Muscle of leg (tissue), 16 donors: ENCODE measurements at places on chromosomes 13 and 19.

GRCh38 chr13:103287659-103288058, 221.4 kb upstream of the SLC10A2 start:
- no peak for DNase-seq

GRCh38 chr19:41245843-41246242, 18.3 kb upstream of the HNRNPUL1 start:
- peak; percentile 38 for DNase-seq

DNA sequence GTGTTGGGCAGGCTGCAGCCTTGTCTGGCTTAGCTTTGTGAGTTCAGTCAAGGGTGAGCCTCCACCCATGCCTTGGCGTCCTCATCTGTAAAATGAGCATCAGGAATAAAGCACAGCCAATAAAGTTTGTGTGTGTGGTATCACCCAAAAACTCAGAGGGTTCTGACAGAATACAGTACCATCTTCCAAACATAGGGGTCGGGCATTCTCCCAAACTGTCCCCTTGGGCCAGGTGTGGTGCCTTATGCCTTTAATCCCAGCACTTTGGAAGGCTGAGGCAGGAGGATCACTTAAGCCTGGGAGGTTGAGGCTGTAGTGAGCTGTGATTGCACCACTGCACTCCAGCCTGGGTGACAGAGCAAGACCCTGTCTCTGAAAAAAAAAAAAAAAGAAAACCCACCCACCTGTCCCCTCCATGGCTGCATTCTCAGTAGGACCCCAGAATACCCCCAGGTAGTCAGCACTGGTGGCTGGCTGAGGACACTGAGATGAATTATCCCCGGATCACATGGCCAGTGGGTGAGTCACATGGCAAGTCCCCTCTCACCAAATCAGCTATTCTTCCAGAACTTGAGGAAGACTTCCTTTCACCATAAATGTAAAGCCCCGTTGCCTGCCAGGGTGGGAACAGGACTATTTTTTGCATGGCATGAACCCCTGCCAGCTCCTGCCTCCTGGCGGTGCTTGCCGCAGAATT, 18.6 kb downstream of the POP4 start:
- no peak for DNase-seq

- no peak for DNase-seq
These were observed 75.0 kb upstream of the VSTM2B start for GRCh38 chr19:29450812-29451211.

DNA sequence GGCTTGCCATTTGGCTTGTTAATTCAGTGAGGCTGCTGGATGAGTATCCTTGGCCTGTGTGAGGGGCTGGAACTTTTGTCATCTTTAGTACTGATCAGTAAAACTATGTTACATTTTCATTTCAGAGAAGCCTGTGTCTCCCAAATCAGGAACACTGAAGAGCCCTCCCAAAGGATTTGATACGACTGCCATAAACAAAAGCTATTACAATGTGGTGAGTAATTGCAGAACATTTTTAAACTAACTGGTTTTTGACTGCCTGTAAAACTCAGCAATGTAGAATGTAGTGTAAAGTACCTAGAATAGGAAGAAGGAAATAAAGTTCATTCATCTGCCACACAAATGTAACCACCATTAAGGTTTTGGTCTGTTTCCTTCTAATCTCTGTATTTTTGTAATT, 87.4 kb upstream of the TEX29 start:
- no peak for DNase-seq

DNA sequence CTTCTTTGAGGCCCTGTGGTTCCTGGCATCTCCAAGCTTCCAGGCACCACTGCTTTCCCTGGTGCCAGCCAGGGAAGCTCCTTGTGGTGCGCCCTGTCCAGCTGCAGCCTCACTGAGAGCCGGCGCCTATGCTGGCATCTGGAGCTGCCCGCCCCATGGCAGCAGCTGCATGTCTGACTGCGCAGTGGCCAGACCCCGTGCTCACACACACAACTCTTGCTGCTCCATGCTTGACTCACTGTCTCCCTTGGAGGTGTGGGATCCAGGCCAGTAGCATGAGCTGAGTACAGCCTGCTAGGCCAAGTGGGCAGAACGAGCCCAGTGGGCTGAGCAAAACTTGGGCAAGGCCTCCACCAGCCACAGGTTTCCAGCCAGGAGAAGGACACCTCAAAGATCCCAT, 11.5 kb upstream of the SUPT20H start:
- no peak for DNase-seq

- peak; percentile 56 for DNase-seq
These were observed 37.5 kb downstream of the SUGP2 start for GRCh38 chr19:18995804-18996241.

- no peak for DNase-seq
These were observed 24.1 kb upstream of the AKAP11 start for GRCh38 chr13:42247883-42248282.

DNA sequence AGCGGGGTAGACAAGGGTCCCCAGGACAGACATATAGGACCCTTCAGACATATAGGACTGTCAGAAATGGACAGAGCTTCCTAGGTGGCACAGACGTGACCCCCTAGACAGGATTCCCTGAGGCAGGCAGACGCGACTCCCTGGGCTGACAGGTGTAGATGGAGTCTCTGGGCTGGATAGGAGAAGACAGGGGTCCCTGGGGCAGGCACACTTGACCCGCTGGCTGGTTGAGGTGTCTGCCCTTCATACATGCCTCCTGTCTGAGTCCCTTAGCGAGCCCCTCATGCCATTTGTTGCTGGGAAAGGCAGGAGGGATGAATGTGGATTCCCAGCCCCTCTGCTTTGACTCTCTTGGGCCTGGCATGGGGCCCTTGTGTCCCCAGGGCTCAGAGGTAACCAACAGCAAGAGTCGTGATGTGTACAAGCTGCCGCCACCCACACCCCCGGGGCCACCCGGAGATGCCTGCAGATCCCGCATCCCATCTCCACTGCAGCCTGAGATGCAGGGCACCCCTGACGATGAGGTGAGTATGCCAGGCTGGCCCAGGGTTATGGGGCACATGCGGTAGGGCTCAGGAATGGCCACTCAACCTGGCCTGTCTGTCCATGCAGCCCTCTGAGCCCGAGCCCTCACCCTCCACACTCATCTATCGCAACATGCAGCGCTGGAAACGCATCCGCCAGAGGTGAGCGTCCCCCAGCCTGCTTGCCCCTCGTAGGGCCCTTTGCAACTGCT, 3.0 kb downstream of the HSPB6 start:
- DNase-seq, result no peak

DNA sequence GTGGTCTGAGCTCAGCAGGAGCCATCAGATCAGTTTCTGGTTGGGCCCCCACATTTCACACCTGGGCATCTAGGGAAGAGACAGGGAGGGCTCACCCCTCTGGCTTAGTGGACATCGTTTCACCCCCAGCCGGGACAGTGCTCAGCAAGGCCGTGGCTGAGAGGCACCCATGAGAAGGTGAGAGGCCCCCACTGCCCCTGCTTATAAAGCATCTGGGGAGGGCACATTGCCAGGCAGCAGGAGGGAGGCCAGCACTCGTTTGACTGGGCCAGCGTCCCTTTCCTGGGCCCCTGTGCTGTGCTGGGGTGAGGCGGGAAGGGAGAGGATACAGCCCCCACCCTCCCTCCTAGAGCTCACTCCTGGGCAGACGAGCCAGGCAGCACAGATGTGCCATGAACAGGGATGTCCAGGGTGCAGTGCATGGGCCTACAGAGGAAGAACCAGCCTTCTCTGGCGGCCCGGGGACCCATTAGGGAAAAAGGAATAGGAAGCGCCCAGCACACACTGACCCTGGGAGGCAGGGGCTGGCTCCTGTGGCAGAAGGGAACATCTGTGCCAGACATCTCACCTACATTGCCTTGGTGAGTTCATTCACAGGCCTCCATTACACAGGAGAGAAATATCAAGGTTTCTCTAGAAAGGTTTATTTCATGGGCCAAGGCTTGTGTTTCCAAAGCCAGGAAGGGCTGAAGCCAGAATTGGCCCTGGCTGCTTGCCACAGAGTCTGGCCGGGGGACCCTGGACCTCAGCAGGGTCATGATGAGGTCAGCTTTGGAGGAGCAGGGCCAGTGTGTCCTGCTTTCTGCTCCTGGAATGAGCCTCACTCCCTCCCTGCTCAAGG, 7.7 kb downstream of the AP1M1 start:
- DNase-seq, result peak; percentile 48

DNA sequence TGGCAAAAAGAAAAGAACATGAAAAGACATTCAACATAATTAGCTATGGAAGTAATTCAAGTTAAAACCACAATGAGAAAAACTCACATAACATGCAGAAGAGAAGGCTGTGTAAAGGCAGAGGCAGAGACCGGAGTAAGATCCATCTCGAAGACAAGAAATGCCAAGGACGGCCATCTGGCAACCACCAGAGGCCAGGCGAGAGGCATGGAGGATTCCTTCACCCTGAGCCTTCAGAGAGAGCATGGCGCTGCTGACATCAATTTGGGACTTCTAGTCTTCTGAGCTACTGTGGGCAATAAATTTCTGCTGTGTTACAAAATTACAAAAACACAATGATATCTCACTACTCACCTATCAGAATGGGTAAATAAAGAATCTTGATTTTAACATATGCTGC, 381.0 kb downstream of the TSHZ3 start:
- no peak for DNase-seq

DNA sequence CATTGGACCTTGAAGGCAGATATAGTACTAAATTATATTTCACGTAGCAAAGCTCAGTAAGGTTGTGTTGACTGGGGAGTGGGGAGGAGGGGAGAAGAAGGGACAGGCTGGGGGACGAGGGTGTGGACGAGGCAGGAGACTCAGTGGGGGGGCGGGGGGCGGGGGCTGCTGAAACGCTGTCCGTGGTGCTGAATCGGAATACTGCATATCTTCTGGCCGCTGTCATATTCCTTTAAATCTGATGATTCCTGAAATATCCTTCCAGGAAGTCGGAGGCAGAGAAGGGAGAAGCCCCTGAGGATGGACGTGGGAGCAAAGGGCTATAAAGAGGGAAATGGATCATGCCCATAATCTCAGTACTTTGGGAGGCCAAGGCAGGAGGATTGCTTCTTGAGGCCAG, 34.7 kb upstream of the CASP14 start:
- DNase-seq, result no peak

DNA sequence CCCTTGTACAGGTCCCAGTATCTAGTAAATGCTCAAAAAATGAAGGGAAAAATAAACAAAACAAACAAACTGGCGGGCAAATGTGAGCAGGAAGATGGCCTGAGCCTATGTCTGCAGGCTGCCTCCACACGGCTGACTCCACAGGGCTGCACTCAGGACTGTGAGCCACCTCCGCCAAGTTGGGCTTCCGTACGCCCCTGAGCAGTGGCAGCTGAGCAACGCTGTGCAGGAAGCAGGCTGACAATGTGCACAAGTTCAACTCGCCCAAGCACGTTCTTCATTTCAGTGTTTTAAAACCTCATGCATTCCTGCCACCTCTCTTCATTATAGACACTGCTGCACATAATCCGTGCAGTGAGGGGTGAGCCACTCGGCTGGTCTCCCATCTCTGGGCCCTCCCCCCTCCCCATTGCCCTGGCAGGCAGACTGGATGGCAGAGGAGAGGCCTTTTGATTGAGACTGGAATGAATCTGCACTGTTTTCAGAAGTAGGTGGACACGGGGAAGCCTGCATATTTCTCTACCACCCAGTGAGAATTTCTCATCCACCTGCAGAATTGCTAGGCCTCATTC, 915.3 kb downstream of the UQCRFS1 start:
- no peak for DNase-seq

GRCh38 chr13:32476021-32476731, 48.2 kb upstream of the N4BP2L1 start:
- no peak for DNase-seq

DNA sequence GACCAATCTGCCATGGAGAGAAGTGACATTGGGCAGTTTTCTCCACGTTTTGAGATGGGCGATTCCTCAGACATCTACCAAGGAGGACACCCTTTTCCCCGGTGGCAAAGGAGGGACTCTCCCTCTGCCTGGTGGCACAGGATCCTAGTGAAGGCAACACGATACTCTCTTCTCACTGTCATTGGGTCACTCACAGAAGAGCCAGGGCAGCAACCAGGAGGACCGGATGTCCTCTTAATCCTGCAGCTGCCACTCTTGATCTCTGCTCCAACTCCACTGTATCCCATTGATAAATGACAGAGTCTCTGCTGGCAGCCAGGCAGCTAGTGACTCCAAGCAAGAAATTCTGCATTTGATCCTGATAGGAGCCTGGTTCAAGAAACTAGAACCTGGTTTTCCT, 42.2 kb downstream of the COL4A2 start:
- DNase-seq, result peak; percentile 86

DNA sequence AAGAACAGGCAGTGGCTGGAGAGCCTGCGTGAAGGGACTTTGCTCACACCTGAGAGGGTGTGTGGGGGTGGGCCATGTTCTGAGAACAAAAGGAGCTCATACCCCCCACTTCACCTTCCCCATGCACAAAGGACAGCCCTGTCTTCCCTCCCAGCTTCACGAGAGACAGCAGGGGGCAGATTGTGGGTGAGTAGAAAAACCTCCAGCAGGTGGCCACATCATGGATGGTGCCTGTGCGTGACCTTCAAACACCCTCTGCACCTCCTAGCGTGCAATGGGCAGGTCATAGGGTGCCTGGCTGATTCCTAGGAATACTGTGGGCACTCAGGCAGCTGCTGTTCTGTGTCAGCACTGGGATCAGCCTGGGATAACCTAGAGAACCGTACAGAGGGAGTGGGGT, 36.3 kb upstream of the PSG9 start:
- no peak for DNase-seq

DNA sequence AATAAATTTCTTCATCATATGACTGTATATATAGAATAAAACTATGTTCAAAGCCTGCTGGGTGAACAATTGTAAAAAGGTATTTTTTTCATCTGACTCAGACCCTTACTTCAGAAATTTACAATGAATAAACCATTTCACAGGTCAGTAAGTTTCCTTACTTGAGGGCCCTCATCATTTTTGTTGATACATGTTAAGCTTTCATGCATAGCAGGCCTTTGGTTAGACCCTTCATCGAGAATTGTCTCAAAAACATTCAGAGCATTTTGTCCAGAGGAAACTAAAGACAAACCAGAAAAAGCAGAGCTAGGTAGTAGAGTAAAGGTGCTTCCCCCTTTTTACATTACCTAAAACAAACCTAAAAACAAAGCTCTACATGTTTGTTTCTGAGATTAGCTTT, 46.2 kb downstream of the FNDC3A start:
- DNase-seq, result no peak

- DNase-seq, result no peak
These were observed 53.2 kb upstream of the RFC3 start for GRCh38 chr13:33764716-33765115.

DNA sequence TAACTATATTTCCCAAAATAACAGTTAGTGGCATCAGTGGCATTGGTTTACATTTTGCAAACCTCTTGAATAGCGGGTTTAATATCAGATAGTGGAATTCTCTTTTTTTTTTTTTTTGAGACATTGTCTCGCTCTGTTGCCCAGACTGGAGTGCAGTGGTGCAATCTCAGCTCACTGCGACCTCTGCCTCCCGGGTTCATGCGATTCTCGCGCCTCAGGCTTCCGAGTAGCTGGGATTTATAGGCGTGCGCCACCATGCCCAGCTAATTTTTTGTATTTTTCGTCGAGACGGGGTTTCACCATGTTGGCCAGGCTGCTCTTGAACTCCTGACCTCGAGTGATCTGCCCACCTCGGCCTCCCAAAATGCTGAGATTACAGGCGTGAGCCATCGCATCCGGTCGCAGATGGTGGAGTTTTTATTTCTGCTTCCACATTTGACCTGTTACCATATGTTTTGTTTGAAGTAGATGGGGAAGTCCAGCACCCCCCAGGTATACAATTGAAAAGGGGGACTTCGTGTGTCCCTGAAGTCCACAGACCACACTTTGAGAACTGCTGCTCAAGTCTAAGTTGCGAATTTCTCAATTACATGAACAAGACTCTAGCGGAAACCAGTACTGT, 40.5 kb upstream of the XPO4 start:
- DNase-seq, result no peak
